ENCODE measurements at places on chromosomes 16 and 17. TPM values are rescaled to one million over a fixed set of nuclear protein-coding genes. Genes with fewer than 3 reads are reported as not detected.
A peak's percentile ranks its signal among the peaks of the same experiment; 100 is the strongest.

DNA sequence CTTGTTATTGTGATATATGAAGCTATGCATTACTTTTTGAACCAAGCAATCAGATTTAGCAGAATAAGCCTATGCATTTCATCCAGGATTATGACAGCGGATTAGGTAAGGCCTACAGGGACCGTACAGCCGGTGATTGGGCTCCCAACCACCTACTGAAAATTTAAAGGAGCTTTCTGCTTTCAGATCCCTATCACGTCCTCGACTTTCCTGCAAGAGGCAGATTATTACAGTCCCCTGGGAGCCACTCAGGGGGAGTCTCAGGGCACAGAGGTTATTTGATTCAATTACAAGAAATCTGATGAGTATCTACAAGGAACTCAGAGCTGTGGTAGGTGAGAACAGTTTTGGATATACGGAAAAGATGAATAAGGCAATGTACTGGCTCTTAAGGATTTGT, 80.7 kb downstream of the HS3ST3B1 start:
- no peak for DNase-seq

The HOXB9 gene
- total RNA-seq, result not detected

DNA sequence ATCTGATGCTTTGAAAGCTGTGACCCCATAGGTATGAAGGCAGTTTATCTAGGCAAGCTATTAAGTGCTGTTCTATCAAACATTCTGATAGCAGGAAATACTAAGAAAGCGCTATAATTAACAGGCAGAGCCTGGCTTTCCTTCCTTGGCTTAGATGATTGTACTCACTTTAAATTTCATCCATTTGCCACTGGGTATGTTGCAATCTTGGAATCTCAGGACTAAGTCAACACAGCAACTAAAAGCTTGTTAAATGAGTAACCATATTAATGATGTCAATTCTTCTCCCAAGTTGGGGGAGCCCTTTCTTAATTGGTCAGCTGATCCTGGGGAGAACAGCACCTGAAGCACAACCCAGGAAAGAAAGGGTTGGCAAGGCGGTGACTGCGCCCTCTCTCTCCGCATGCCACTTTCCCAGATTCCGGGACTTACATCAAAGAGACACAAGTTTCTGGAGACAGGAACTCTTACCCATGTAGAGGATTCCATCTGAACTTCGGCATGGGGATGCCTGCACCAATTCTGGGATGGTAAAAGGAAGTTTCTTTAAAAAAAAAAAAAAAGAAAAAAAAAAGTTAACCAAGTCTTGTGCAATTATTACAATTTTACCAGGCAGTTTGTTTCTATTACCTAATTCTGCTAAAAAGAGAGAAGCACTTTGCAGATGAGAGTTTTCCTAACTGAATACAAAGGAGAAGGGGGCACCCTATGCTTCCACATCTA, 54.4 kb upstream of the ICAM2 start:
- DNase-seq, result no peak

- no peak for DNase-seq
These were observed 82.1 kb downstream of the CCT6B start for GRCh38 chr17:34879146-34879545.

The SLC22A31 gene
- 171 TPM for total RNA-seq

DNA sequence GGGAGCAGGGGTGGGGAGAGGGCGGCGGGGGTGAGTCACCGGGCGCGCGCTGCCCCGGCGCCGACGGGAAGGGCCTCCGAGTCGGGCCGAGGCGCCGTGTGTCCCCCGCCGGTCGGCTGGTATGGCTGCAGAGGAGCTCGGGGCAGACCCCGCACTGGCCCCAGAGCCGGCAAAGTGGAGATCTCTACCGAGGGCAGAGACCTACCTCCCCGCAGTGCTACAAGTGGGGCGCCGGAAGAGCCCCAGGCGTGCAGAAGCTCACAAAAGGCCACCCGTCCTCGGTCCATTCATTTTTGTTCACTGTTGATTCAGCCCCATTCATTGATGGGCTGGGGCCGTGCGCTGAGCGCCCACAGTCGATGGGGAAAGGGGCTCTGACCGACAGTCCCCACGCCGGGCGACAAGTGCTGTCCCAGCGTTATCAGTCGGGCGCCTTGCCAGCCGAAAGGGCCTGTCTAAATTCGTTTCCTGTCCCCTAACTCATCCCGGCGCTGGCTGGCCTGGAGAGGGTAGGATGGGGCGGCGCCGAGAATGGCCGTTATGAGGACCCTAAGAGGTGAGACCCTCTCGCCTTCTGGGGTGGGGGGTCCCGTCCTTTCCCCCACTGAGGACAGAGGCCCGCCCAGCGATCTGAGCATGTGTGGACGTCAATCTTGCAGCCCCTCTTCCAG, 709 bp upstream of the ENO3 start:
- DNase-seq, result peak; percentile 91

DNA sequence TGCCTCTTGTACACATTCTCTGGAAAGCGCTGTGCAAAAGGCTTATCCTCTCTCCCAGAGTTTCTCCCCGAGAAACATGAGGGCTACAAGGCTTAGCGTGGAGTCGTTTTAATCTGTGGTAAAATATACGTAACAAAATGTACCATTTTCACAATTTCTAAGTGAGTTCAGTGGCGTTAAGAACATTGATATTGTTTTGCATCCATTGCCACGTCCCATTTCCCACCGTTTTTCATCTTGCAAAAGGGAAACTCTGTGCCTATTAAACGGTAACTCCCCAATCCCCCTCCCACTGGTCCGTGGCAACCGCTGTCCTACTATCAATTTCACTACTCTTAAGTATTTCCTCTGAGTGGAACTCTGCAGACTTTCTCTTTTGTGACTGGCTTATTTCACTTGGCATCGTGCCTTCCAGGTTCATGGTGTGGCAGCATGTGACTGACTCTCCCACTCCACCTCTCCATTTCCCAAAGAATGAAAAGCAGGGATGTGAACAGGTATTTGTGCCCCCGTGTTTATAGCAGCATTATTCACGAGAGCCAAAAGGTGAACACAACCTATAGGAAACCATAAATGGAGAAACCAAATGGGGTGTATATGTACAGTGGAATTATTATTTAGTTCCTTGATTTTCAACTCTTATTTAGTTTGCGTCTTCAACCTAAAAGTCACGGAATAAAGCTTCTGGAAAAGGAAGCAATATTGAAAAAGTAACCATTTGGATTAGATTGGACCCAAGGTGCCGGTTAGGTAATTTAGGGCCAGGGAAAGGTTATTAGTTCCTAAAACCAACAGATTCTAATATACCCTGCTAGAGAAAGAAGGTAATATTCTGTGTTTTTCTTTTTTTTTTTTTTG, 1.1 kb upstream of the USP32 start:
- DNase-seq, result peak; percentile 23

- peak; percentile 36 for DNase-seq
These were observed 482.6 kb downstream of the NPIPA7 start for GRCh38 chr16:16861546-16861945.

All from left lung (tissue), 14 donors.